ENCODE measurements at places on chromosomes 16 and 17.

DNA sequence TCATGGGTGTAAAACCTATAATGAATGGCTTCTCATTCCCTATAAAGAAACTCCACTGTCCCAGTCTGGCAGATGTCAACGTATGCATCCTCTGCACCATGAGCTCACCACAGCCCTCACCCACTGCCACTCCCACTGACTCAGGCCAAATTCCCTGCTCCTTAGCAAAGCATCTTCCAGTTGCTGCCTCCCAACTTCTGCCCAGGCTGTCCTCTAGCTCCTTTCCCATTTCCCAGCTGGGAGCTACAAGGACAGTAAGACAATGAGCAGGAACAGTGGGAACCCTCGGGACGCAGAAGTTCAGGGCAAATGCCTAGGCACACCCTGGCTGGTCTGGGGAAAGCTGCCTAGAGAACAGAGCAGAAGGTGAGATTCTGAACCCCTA, 9.1 kb upstream of the THAP11 start:
- no peak for DNase-seq

DNA sequence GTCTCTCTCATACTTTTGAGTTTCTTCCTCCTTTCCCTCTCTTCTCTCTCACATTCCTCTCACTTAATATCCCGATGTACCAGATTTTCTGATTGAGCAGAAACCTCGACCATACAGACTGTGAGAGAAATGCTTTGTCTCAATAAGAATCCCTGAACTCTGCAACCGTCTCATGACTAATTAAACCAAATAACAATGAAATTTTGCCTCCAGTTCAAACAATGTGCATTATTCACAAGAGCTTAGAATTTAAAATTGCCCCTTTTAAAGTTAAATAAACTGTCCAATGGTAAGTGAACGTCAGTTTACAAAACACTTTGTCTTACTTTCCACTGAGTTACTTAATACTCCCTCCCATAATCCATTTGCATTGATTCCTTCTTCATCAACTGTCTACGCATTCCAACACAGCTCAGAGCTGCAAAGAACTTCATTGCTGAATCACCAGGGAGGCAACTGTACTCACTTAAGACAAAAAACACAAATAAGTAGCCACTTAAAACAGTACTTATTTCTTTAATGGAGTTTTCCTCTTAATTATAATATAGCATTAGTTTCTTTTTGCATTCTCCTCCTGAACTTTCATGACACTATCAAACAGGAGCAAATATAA, 4.9 kb downstream of the CDH11 start:
- no peak for DNase-seq

GRCh38 chr17:31052187-31052889, 42.4 kb upstream of the NF1 start:
- peak; percentile 89 for DNase-seq

- DNase-seq, result no peak
These were observed 72.8 kb downstream of the SCNN1B start for GRCh38 chr16:23374721-23375510.

DNA sequence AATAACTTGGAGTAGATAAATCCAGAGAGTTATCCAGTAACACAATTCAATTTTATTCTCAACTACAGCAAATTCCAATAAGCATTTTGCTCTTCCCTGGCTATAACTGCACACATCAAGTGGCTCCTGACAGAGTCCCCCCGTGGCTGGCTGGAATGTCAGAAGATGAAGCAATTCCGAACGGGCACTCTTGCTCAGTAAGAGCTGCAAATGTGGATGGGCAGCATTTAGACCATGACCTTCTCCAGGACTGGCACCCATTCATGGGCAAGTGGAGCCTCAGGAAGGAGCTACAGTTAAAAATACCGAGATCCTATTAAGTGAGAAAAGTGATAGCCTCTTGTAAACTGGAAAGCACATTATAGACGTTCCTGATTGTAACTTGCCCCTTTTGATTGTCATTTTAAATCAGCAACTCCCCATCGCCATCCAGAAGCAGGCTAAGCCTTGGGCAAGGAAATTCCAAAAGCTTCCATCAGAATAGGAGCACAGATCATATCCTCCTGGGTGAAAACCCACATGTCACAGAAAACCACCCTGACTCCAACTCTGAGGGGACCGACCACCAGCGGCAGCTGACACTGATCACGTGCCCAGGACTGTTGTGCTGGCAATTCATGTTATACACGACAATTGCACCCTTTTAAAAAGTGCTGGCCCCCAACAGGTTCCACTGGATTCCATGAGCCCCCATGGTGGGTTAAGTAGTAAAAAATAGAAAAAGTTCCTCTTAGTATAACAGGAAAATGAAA, 7.1 kb downstream of the UBE2O start:
- DNase-seq, result no peak

- DNase-seq, result no peak
These were observed 128.6 kb upstream of the CCL2 start for GRCh38 chr17:34126496-34126895.

- no peak for DNase-seq
These were observed 132.1 kb downstream of the LAT start for GRCh38 chr16:29116980-29117379.

GRCh38 chr17:82884970-82885353, 45.1 kb upstream of the ZNF750 start:
- DNase-seq, result no peak

GRCh38 chr16:19094542-19095365, 19.0 kb upstream of the ITPRIPL2 start:
- peak; percentile 91 for DNase-seq

DNA sequence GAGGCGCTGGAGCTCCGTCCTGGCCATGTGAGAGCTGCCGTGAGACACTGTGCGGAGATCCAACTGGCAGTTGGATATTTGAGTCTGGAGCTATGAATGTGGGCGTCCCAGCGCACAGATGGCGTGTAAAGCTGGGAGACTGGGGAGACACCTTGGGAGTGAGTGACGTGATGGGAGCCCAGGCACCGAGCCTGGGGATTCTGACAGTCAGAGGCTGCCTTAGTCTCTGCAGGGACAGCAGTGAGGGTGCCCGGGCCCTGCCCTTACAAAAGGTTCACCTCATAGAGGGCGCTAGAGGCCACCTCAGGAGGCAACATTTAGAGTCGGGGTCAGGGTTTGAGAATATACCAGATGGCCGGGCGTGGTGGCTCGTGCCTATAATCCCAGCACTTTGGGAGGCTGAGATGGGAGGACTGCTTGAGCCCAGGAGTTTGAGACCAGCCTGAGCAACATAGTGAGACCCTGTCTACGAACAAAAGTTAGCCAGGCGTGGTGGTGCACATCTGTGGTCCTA, 194.1 kb upstream of the GSE1 start:
- no peak for DNase-seq

- DNase-seq, result no peak
These were observed 3.2 kb downstream of the EVPL start for GRCh38 chr17:76023900-76024237.

- DNase-seq, result no peak
These were observed 10.0 kb downstream of the NUFIP2 start for GRCh38 chr17:29283961-29284360.

- no peak for DNase-seq
These were observed 37.6 kb upstream of the ACSF3 start for GRCh38 chr16:89055894-89056555.

DNA sequence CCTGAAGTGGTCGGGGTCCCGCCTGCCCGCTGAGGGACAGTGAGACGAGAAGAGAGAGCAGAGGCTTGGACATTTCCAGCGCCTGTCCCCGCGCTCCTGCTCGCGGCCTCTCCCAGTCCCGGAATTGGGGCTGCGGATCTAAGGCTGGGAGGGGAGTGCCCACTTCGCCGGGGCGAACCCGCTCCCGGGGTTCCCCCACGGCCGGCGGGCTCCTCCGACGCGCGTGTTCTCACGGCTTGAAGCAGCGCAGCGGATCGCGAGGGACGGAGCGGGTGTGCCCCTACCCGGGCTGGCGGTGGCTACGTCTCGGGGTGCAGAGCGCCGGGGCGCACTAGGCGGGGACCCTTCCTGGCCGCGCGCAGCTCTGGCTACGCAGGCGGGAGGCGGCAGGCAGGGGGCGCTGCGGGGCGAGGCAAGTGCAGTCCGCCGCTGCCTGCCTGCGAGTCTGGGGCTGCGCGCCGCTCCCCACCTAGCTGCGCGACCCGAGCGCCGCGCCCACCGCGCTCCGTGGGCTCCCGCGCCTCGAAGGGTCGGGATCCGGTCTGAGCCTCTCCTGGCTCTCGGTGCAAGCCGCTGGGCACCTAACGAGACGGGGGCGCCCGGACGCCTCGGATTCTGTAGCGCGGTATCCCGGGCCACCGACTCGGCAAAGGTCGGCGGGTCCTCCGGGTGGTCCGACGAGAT, 1.2 kb downstream of the NGFR start:
- peak; percentile 40 for DNase-seq

- DNase-seq, result no peak
These were observed 12.7 kb downstream of the MYO18A start for GRCh38 chr17:29167393-29168078.

DNA sequence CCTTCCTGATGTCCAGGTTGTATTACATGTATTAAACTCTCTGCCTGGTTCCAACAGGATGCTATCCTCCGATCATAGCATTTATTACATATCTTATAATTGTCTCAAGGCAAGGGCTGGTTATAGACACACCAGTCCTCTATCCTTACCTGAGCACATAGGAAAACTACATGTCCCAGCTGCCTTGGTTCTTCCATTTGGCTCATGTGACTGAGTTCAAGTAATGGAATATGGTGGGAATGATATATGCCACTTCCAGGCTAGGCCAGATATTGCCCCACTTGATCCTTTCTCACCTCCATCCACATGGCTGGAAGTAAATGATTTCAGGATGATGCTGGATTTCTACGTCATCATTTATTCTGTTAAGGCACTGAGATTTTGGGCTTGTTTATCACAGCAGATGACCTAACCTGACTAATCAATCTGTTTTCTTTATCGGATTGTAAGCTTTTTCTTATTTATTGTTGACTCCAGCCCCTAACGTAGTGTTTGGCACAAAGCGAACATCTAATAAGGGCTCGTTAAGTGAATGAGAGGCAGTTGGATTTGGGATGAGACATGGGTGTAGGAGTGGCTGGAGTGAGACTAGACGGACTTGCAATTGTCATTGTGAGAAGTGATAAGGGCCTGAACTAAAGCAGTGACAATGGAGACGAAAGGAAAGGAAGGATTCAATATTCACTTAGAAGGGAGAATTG, 8.2 kb upstream of the SHISA9 start:
- DNase-seq, result no peak

DNA sequence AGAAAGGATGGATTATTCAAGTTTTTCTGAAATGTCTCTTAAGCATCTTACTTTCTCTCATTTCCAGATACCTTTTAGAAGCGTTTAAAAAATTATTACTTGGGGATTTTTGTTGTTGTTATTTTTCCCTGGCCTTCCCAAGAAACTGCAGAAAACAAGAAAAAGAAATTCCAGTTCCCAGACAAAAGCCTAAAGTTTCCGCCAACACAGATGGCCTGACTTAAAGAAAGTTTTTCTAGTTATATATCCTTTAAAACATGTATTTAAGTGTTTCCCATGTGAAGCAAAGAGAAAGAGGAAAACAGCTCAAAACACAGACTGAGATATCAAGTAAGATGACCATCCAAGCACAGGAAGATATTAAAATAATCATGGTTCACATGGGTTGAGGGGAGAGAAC, 401.7 kb upstream of the MAF start:
- DNase-seq, result no peak

- DNase-seq, result no peak
These were observed 78.3 kb downstream of the GAS7 start for GRCh38 chr17:10120109-10120485.

DNA sequence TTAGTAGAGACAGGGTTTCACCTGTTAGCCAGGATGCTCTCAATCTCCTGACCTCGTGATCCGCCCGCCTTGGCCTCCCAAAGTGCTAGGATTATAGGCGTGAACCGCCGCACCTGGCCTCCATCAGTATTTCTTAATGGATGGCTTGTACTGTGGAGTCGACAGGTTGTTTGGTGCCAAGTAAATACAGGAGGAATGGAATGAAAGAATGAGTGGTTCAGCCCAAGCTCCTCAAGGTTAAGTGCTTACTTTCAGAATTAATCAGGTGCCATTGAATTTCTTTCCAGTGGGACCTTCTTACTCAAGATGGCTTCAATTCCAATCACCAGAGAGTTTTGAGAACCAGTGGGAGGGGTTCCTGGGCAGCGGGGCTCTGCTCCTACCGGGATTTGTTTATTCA, 25.0 kb downstream of the ALOX15 start:
- no peak for DNase-seq

DNA sequence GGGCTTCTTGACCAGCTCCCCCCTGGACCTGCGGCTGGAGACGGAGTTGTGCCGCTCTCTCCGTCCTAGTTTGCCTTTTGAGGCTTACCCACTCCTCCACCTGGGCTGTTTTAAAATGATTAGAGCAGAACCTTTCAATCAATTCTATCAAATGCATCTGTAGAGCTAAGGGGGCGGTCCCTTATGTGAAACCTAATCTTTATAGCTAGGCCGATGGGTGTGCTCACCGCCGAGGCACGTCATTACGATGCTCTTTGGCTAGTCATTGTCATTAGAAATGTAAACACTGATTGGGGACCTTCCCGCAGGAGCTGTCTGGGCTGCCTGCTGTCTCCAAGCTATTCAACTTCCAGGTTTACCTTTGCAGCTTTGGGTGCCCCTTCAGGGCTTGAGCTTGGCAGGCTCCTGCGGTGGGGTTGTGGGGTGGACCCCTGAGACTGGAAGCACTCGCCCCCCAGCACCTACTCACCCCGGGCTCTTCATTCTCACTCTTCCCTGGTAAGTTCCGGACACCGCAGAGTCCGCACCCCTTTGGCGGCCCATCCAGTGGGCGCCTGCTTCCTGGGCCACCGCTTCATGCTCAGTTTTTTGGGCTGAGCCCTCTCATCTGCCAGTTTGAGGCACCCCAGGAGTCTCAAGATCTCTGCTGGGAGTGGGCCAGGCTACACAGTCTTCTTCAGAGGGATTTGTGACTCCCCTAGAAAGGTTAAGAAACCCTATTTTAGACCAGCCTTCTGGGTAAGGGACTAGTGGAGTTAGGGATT, 20.9 kb upstream of the IL17C start:
- no peak for DNase-seq

GRCh38 chr17:38333635-38334295, 10.0 kb downstream of the GPR179 start:
- peak; percentile 74 for DNase-seq

GRCh38 chr17:64920419-64921172, 1.3 kb upstream of the LRRC37A3 start:
- peak; percentile 38 for DNase-seq

DNA sequence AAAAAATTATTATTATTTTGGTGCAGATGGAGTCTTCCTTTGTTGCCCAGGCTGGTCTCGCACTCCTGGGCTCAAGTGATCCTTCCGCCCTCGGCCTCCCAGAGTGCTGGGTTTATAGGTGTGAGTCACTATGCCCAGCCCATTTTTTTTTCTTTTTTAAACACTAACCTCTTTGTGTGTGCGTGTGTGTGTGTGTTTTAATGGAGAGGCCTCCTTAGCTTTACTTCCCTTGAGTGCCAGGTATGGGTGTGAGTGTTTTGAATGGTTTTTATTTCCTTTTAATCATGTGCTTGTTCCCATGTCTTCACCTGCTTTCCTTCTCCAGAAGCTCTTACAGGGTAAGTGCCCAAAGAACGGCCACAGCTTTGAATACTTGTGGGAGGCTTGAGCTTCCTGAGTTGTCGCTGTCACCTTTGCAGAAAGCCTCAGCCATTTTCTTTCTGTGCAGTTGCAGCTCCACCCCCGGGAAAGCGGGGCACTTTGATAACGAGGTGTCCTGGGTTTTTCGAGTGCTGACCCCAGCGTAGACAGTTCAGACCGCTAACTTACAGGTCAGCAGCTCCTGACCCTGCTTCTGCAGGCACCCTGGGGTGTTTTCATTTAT, 22.6 kb downstream of the AKAP1 start:
- no peak for DNase-seq

GRCh38 chr16:23071196-23072083, 77.8 kb downstream of the USP31 start:
- DNase-seq, result no peak

GRCh38 chr16:28528463-28528867, 10.3 kb downstream of the NUPR1 start:
- DNase-seq, result no peak

- no peak for DNase-seq
These were observed 34.0 kb downstream of the OR1D5 start for GRCh38 chr17:3029213-3029913.
